Stimulated activated CD4-positive, alpha-beta T cell treated with anti-CD3 and anti-CD28 coated beads, Interleukin-15, amount 100 ng/mL, for 48 hours (primary cell): ENCODE measurements at places on chromosomes 12 and 14.

- no peak for DNase-seq
Measured at GRCh38 chr12:117046425-117046824, 52.8 kb downstream of the TESC start.

- no peak for DNase-seq
Measured at GRCh38 chr12:15662983-15663659, 126.1 kb downstream of the EPS8 start.

DNA sequence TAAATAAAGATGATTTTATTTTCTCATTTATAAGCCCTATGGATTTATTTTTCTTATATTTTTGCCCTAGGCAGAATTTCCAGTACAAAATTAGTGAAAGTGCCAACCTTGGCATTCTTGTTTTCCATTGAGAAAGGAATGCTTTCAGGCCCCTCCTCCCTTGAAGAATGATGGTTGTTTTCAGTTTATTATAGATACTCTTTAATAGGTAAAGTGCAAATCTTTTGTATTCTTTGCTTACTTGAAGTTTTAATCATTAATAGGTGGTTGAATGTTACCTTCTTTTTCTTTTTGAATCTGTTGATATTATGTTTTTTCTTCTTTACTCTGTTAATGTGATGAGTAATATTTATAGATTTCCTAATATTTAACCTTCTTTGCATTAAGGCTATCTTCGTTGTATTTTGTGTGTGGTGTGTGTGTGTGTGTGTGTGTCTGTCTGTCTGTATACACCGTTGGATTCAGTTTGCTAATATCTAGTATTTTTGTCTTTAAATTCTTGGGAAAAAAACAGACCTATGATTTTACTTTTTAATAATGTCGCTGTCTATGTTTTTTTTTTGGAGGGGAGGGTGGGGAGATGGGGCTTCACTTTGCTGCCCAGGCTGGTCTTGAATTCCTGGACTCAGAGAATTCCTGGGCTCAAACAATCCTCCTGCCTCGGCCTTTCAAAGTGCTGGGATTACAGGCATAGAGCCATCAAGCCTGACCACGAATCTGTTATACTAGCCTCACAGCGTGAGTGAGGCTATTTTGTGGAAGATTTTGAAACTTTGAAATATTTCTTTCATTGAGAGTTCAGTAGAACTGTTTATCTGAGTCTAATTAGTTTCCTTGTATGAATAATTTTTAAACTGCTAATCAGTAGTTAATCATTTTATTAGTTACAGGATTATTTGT lies 13.5 kb downstream of the SRGAP1 start:
- no peak for DNase-seq

DNA sequence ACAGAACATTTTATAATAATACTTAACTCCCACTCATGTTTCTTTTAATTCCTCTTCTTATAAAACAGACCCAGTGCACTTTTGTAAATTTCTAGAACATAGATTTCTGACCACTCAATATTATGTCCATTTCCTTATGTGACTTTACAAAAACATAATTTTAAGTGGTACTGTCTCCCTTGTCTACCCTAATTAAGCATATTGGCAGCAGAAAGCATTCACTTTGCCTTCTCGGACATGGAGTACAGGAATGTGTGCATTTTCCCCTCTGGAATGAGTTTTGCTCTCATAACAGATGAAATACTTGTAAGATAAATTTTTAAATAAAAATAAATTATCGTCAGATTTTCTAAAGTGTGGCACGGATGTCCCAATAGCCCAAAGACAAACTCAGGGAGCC lies 129.5 kb upstream of the MDM1 start:
- DNase-seq: no peak

GRCh38 chr12:27337376-27337775 lies 4.7 kb downstream of the BMAL2 start:
- no peak for DNase-seq

GRCh38 chr14:103496776-103497175 lies 25.9 kb downstream of the CKB start:
- no peak for DNase-seq

DNA sequence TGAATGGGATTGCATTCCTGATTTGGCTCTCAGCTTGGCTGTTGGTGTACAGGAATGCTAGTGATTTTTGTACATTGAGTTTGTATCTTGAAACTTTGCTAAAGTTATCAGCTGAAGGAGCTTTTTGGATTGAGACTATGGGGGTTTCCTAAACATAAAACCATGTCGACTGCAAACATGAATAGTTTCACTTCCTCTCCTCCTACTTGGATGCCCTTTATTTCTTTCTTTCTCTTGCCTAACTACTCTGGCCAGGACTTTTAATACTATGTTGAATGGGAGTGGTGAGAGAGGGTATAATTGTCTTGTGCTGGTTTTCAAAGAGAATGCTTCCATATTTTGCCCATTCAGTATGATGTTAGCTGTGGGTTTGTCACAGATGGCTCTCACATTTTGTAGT lies 141.5 kb downstream of the CEP83 start:
- DNase-seq: no peak

GRCh38 chr14:30798961-30799360 lies 75.4 kb upstream of the COCH start:
- DNase-seq: no peak

DNA sequence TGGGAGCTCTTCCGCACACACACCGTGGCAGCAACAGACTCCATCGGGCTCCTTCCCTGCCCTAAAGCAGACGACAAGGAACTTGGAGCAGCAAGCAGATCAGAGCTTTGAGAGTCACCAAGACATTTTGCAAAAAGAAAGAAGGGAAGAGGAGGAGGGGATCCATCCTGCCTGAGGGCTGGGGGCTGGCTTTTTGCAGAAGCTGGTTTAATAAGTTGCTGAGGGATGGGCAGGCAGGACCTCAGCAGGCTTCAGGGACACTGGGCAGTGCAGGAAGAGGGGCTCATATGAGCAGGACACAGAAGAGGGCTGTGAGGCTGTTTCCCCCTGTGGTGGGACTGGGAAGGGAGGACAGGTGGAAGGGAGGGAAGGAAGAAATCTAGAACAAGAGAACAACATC lies 133.4 kb upstream of the GSC start:
- DNase-seq: no peak
